Right renal pelvis (tissue), 4 donors: ENCODE measurements at places on chromosomes 5 and 9. TPM values are rescaled to one million over a fixed set of nuclear protein-coding genes. Genes with fewer than 3 reads are reported as not detected.

Gene IL5
- polyA plus RNA-seq = 0.18 TPM

Gene SLC22A4
- polyA plus RNA-seq = 6.2 TPM

Gene PTGS1
- polyA plus RNA-seq = 8.6 TPM

Gene LCN15
- polyA plus RNA-seq = not detected

Gene CYLC2
- not detected for polyA plus RNA-seq

Gene ARL14EPL
- not detected for polyA plus RNA-seq

Gene PCDHB4
- 1.7 TPM for polyA plus RNA-seq

Gene ELAVL2
- polyA plus RNA-seq = 2.9 TPM

Gene PCDHAC1
- polyA plus RNA-seq = 0.16 TPM
